HCT116 (cell line): ENCODE measurements at places on chromosomes 1 and 21. TPM values are rescaled to one million over a fixed set of nuclear protein-coding genes. Genes with fewer than 3 reads are reported as not detected.

LCE6A gene
- not detected for total RNA-seq

SPRR2G gene
- total RNA-seq = not detected

MIS18A gene
- 30.0 TPM for total RNA-seq

ZBTB8B gene
- total RNA-seq = 0.25 TPM

WNT2B gene
- total RNA-seq = 1.5 TPM

LHX8 gene
- not detected for total RNA-seq

RPS6KA1 gene
- 47.0 TPM for total RNA-seq

GRCh38 chr1:205572421-205572820 is 59.4 kb downstream of the ELK4 start:
- no peaks in the 10 kb centered on the region for H3K36me3 ChIP-seq
- no peak for DNase-seq
- no peak overlapping the region for H3K27ac ChIP-seq
- H3K4me1 ChIP-seq = no peaks in the 10 kb centered on the region
- no peaks in the 10 kb centered on the region for H3K27me3 ChIP-seq

DNA sequence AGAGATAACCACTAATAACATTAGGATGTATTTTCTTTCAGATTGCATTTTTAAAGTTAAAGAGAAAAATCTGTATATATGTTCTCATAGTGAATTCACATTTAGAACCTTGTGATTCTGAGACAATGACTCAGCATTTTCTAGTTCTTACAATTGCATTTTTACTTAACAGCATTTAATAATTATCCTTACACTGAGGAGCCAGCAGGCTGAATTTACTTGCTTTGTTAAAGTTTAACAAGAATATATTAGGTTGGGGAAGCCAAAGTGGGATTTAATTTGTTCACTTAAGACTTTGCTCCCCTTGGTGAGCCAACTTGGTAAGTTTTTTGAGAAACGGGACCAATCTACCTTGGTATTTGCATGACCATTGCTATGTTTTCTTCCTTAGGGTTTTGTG is 4.5 kb downstream of the PATJ start:
- H3K27ac ChIP-seq = no peak overlapping the region
- H3K27me3 ChIP-seq = no peaks in the 10 kb centered on the region
- no peak overlapping the region for H3K4me3 ChIP-seq
- H3K4me1 ChIP-seq = peaks cover 11% of the 10 kb centered on the region; the same call in 1 of the 2 replicates

- no peaks in the 10 kb centered on the region for H3K27me3 ChIP-seq
- peaks cover 15% of the 10 kb centered on the region for H3K4me1 ChIP-seq
- no peak overlapping the region for H3K4me3 ChIP-seq
- H3K27ac ChIP-seq = no peak overlapping the region
- no peak for DNase-seq
Measured at GRCh38 chr1:218480588-218481099, 135.5 kb downstream of the TGFB2 start.

DNA sequence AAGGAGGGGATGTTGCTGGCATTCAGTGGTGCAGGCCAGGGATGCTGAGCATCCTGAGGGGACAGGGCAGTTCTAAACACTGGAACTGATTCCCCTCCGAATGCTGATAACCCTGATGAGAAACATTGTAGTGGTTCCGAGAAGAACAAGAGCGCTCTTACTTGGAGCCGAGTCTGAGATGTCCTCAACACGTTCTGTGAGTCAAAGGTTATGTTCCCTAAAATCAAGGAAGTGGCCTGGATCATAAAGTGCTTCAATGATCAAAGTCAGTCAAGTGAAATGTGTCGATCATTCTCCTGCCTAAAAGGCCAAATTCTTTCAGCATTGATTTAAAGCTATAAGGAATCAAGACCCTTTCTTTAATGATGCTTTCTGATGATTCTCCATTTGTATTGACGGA is 234.1 kb downstream of the NFIA start:
- no peak overlapping the region for H3K4me3 ChIP-seq
- H3K27me3 ChIP-seq = no peaks in the 10 kb centered on the region
- H3K27ac ChIP-seq = no peak overlapping the region
- no peak for DNase-seq
- H3K4me1 ChIP-seq = no peaks in the 10 kb centered on the region
- H3K36me3 ChIP-seq = no peaks in the 10 kb centered on the region

DNA sequence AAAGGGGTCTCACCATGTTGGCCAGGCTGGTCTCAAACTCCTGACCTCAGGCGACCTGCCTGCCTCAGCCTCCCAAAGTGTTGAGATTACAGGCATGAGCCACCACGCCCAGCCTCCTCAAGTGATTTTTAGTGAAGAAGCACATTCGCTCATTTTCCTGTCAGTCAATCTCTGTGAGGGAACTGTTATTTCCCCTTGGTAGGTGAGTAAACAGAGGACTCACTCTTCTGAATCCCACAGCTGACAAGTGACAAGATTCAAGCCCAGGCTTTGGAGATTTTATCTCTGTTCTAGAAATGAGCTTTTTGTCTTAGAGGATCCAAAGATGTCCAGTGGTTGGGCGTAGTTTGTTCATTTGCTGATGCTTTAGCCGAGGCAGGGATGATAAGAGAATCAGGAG is 43.9 kb upstream of the TACSTD2 start:
- peaks cover 2% of the 10 kb centered on the region; the same call in 1 of the 2 replicates for H3K4me1 ChIP-seq
- no peaks in the 10 kb centered on the region for H3K36me3 ChIP-seq
- H3K4me3 ChIP-seq = no peak overlapping the region
- no peak for DNase-seq
- no peak overlapping the region for H3K27ac ChIP-seq
- H3K27me3 ChIP-seq = no peaks in the 10 kb centered on the region

DNA sequence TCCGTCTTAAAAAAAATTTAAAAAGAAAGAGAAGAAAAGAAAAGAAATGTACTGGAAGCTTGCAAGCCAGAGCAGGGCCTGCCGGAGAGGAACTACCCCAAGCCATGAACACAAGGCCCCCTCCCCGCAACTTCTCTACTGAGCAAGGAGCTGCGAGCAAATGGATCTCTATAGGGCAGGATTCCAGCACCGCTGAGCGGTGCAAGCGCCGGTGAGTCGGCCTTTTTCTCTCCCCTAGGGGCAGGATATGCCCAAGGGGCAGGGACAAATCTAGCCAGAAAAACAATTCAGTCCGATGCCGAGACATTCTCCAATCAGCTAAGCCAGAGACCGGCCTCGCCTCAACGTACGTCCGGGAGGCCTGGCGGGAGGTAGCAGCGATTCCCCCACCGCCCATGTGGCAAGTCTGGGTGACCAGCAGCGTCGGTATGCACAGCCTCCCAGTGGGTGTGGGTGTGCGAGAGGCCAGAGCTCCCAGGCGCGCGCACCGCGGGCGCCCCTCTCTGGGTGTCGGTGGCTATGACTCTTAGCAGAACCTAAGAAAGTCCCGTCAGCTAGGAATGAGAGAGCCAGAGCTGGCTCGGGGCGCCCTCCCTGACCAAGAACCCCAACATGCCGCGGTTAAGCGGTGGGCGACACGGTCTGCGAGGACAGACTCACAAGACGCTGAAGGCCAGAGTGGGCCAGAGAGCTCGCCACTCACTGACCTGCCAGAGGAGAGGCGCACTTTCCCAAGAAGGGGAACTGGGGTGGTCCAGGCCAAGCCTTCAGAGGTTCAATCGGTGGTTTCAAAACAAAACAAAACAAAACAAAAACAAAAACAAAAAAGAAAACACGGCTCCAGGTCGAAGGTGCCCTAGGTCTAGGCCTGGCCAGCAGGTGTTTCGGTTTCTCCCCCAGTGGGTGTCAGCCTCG is 1.9 kb downstream of the CSMD2 start:
- H3K4me3 ChIP-seq = no peak overlapping the region
- peak; percentile 39 for DNase-seq
- no peaks in the 10 kb centered on the region for H3K36me3 ChIP-seq

DNA sequence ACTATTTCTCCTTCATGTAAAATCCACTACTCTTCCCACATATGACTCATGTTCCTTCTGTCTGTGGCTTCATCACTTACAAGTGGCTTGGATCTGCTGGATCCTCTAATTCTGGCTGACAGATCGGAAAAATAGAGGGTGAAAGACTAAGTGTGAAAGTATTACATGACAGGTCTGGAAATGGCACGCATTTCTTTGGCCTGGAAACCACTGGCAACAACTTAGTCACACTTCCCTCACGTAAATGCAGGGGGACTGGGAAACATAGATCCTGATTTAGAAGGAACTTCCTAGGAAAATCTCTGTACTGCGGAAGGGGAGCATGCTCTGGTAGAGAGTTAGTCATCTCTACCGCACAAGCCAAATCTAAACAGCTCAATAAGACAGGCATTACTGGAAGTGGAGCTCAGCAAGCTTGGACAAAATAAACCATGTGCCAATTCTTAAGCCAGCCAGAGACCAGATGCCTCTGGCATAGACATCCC is 305.4 kb upstream of the PTBP2 start:
- H3K4me3 ChIP-seq = no peak overlapping the region
- no peaks in the 10 kb centered on the region for H3K4me1 ChIP-seq
- no peaks in the 10 kb centered on the region for H3K27me3 ChIP-seq
- H3K36me3 ChIP-seq = no peaks in the 10 kb centered on the region
- H3K27ac ChIP-seq = no peak overlapping the region

- no peak overlapping the region for H3K4me3 ChIP-seq
- H3K27me3 ChIP-seq = no peaks in the 10 kb centered on the region
- DNase-seq = no peak
- H3K4me1 ChIP-seq = no peaks in the 10 kb centered on the region
- H3K27ac ChIP-seq = no peak overlapping the region
Measured at GRCh38 chr1:200328379-200328778, 81.5 kb downstream of the ZNF281 start.

DNA sequence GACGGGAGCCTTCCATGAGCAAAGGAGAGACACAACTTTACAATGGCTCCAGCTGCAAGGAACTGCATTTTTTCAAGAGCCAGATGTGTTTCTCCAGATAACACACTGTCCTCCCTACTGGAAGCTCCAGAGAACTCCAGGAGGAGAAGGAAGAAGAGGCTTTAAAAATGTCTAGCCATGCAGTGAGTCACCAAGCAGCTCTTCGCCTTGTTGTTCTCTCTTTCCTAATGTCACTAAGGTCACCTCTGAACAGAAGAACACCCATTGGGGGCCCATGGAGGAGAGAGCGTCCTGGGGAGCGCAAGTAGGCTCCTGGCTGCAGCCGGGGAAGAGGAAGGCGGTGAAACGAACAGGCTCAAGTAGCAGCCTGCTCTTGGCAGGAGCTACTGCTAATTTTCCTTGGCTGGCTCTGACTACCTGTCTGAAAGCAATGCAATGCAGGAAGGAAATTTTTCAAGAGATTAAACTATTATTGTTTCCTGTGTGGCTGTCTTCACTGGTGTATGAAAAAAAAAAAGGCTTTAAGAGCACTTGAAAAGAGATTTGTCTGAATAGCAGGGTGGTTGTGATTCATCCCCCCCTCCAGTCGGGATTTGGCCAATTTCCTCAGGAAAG is 321.9 kb downstream of the SETD4 start:
- no peak for DNase-seq
- H3K4me3 ChIP-seq = no peak overlapping the region
- H3K4me1 ChIP-seq = peaks cover 2% of the 10 kb centered on the region; the same call in 1 of the 2 replicates
- no peaks in the 10 kb centered on the region for H3K27me3 ChIP-seq
- no peaks in the 10 kb centered on the region for H3K36me3 ChIP-seq

- no peaks in the 10 kb centered on the region for H3K36me3 ChIP-seq
- no peaks in the 10 kb centered on the region for H3K4me1 ChIP-seq
- DNase-seq = no peak
- H3K4me3 ChIP-seq = no peak overlapping the region
- H3K27ac ChIP-seq = no peak overlapping the region
- H3K27me3 ChIP-seq = 0 out of 2 replicates have a peak, but pooled peaks cover 3% of the 10 kb centered on the region
Measured at GRCh38 chr1:28815533-28816185, 3.7 kb downstream of the OPRD1 start.

DNA sequence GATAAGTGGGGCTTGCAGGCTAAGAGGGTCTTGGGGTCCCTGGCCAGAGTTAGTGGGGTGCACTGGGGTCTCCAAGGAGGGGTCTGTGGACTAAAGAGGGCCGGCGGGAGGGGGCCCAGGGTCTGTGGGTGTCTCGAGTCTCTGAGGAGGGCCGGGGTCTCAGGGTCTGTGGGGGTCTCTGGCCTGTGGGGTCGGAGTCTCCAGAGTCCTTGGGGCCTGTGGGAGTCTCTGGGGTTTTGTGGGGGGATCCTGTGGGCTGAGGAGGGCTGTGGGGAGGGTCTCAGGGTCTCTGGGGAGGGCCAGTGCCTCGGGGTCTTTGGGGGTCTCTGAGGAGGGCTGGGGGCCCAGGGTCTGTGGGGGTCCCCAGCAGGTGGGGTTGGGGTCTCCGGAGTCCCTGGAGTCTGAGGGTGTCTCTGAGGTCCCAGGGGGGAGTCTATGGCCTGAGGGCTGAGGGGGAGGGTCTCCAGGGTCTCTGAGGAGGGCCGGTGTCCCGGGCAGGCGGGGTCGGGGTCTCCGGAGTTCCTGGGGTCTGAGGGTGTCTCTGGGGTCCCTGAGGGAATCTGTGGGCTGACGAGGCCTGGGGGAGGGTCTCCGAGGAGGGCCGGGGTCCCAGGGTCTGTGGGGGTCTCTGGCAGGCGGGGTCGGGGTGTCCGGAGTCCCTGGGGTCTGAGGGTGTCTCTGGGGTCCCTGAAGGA is 628 bp upstream of the PLEKHM2 start:
- peak overlapping the region; percentile 56 for H3K4me3 ChIP-seq
- no peaks in the 10 kb centered on the region for H3K36me3 ChIP-seq
- peak overlapping the region; percentile 66; the same call in 1 of the 2 replicates for H3K27ac ChIP-seq
- H3K4me1 ChIP-seq = peaks cover 51% of the 10 kb centered on the region

GRCh38 chr1:22256213-22256512 is 113.3 kb upstream of the WNT4 start:
- peaks cover under 1% of the 10 kb centered on the region; the same call in 1 of the 2 replicates for H3K4me1 ChIP-seq
- no peak overlapping the region for H3K27ac ChIP-seq
- no peaks in the 10 kb centered on the region for H3K27me3 ChIP-seq
- no peak overlapping the region for H3K4me3 ChIP-seq

DNA sequence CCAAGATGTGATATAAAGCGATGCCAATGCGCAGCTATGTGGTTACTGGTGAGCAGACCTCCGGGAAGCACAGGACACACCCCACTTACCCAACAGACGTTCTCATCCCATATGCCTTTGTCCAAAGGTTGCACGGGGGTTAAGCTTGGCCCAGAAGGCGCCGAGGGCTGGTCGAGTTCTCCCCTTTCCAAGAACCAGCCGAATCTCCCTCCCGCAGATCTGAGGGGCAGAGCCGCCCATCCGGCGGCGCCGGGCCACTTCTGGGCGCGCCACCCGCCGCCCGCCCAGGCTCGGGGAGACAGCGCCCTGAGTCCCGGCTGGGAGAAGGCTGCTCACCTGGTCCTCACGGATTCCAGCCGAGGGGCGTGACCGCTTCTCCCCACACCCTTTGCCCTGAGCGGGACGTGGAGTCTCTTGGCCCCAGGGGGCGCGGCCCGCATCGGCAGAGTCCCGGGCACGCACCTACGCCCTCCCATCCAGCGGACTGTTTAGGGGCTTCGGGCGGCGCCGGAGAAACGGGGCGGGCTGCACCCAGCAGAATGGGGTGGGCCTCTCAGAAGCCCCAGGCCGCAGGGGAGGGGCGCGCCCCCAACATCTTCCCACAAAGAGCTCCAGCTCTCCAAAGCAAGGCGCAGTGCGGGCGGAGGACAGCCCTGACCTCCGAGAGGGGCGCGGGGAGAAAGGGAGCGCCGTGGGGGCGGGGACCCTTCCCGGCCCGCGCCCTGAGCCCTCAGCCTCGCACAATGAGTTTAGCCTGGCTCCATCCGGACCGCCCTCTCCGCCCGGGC is 615 bp downstream of the GPR161 start:
- H3K27ac ChIP-seq = peak overlapping the region; percentile 63; the same call in 1 of the 2 replicates
- DNase-seq = no peak
- H3K4me3 ChIP-seq = peak overlapping the region; percentile 61

GRCh38 chr1:53633073-53633704 is 105.8 kb downstream of the GLIS1 start:
- no peak overlapping the region for H3K27ac ChIP-seq
- no peaks in the 10 kb centered on the region for H3K36me3 ChIP-seq
- no peak overlapping the region for H3K4me3 ChIP-seq
- no peaks in the 10 kb centered on the region for H3K4me1 ChIP-seq
